ENCODE measurements at places on chromosomes 1 and 21. TPM values are rescaled to one million over a fixed set of nuclear protein-coding genes. Genes with fewer than 3 reads are reported as not detected.

NGF gene
- 2.1 TPM for total RNA-seq

MYOM3 gene
- 340 TPM for total RNA-seq

SH2D2A gene
- not detected for total RNA-seq

RIMS3 gene
- 0.52 TPM for total RNA-seq

LCE3D gene
- total RNA-seq = not detected

PODN gene
- total RNA-seq = 3.7 TPM

RORC gene
- 8.9 TPM for total RNA-seq

CD34 gene
- total RNA-seq = 20.9 TPM

OLIG2 gene
- not detected for total RNA-seq

KRTAP10-4 gene
- not detected for total RNA-seq

KCNA3 gene
- 0.52 TPM for total RNA-seq

DNAJC11 gene
- 26.6 TPM for total RNA-seq

OR2M7 gene
- total RNA-seq = not detected

CD48 gene
- total RNA-seq = 5.2 TPM

KCNJ15 gene
- 0.52 TPM for total RNA-seq

DPT gene
- 74.6 TPM for total RNA-seq

MLLT11 gene
- total RNA-seq = 2.1 TPM

UBASH3A gene
- under 0.01 TPM for total RNA-seq

RWDD3 gene
- total RNA-seq = 12.0 TPM

LCE2B gene
- total RNA-seq = not detected

FCRLB gene
- 1.0 TPM for total RNA-seq

NCAM2 gene
- total RNA-seq = 6.8 TPM

CD53 gene
- 19.8 TPM for total RNA-seq

TLR5 gene
- total RNA-seq = 3.1 TPM

SPRR1B gene
- total RNA-seq = not detected

FOXO6 gene
- total RNA-seq = 2.6 TPM

SPRR4 gene
- not detected for total RNA-seq

SPRR2G gene
- total RNA-seq = not detected

ACTN2 gene
- total RNA-seq = 660 TPM

MMEL1 gene
- 1.0 TPM for total RNA-seq

DTL gene
- 7.8 TPM for total RNA-seq

CD244 gene
- total RNA-seq = 1.6 TPM

B4GALT2 gene
- 29.7 TPM for total RNA-seq

Data from skeletal muscle tissue (tissue), 5 donors.